NCI-H1930 (cell line): ENCODE measurements at places on chromosomes 16 and 17.

DNA sequence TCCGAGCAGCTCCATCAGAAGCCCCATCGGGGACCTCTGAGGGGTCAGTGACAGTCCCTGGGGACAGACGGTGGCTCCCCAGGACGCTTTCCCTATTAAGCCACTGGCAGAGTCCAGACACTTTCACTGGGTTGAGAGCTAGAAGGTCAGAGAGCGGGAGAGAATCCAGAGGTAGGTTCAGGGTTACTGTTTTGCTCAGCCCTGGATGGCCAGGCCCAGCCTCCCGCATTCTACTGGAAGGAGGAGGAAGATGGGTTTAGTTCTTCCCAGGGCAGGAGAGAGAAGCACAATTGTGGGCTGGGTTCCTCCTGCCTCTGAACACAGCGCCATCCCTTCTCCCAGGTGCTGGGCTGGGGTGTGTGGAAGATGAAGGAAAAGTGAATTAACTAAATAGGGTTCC lies 452.8 kb downstream of the SLC39A11 start:
- DNase-seq = no peak

- DNase-seq = no peak
These were observed 11.9 kb downstream of the KIF19 start for GRCh38 chr17:74337834-74338500.

DNA sequence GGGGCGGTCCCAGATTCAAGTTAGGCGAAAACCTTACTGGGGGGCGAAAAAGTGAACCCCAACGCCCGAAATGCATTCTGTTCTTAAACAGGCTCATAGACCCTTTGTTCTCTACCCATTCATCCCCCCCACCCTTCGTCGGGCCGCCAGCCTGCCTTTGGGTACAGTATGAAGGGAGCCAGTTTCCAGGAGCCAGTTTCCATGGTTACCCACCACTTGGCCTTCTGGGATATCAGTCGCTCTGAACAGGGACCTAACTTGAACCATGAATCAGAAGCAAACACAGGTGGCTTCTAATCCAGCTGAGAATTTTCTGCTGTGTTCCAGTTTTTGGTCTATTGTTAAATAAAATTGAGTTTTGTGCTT lies 532 bp downstream of the DHX40 start:
- DNase-seq = peak; percentile 29

DNA sequence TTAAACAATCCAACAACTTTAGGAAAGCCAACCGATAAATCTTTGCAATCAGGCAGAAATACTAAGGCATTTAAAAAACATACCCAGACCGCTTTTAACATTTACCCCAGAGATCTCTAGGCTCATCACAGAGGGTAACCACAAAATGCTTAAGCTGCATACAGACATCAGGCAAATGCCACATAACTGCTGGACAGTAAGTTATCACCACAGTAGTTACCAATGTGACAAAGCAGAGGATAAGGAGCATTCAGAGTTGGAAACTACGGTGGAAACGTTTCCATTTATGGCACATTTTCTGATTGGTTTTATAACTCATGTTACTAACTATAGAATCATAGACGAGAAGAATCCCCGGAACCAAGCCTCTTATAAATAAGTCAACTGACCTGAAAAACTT lies 77.5 kb downstream of the KANSL1 start:
- no peak for DNase-seq

GRCh38 chr16:71843572-71843971 lies 2.2 kb upstream of the ATXN1L start:
- no peak for DNase-seq

GRCh38 chr16:64586781-64587180 lies 535.1 kb downstream of the CDH11 start:
- no peak for DNase-seq

- no peak for DNase-seq
These were observed 66.7 kb downstream of the NACA2 start for GRCh38 chr17:61524319-61524718.

DNA sequence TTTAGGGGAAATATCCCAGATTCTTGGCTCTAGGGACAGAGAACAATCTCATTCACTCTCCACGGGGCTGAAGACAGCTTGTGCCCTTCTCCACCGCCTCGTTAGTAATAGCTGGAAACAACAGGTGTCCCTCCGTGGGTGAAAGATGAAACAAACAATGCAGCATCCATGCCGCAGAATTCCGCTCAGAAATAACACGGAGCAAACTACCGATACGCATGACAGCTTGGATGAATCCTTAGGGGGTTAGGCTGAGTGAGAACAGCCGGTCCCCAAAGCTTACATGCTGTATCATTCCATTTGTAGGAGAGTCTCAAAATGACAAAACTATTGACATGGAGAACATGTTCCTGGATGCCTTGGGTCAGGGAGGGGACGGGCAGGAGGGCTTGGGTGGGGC lies 29.4 kb upstream of the CACNG1 start:
- no peak for DNase-seq

- no peak for DNase-seq
These were observed 655 bp downstream of the ATXN1L start for GRCh38 chr16:71846431-71846830.

GRCh38 chr16:73280388-73280787 lies 232.5 kb upstream of the ZFHX3 start:
- DNase-seq = no peak

DNA sequence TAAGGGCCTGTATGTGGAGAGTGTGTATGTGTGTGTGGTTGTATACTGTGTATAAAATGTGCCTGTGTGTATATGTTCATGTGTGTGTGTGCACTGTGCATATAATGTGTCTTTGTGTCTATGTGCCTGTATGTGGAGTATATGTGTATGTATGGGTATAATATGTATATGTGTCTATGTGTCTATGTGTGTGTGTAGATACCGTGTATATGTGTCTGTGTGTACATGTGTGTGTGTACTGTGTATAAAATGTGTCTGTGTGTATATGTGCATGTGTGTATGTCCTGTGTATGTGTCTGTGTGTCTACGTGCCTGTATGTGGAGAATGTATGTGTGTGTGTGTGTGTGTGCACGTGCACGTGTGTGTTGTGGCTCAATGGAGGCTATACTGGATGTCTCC lies 200.4 kb upstream of the ZFHX3 start:
- DNase-seq = no peak

GRCh38 chr16:85402910-85403692 lies 210.0 kb upstream of the GSE1 start:
- DNase-seq = no peak

- no peak for DNase-seq
These were observed 143.1 kb upstream of the CACNG5 start for GRCh38 chr17:66691644-66692420.

- no peak for DNase-seq
These were observed 188.6 kb downstream of the C16orf78 start for GRCh38 chr16:49562228-49562627.

GRCh38 chr17:80252871-80253270 lies 7.8 kb upstream of the RNF213 start:
- no peak for DNase-seq

DNA sequence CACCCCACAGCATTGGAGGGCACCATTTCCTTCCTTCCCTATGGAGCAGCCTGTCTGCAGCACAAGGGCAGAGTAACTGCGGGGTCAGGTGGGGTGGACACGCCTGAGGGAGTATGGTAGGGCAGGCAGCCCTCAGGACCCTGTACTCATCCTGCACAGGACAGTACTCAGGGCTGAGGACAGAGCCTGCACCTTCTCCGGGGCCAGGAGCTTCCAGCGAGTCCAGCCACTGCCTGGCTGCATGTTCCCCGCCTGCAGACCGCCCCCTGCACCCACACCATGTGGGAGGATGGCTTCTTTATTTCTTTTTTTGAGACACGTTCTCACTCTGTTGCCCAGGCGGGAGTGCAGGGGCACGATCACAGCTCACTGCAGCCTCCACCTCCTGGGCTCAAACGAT lies 47.6 kb upstream of the CDC42EP4 start:
- DNase-seq = no peak

- DNase-seq = no peak
These were observed 13.8 kb upstream of the WDR45B start for GRCh38 chr17:82661717-82662683.

DNA sequence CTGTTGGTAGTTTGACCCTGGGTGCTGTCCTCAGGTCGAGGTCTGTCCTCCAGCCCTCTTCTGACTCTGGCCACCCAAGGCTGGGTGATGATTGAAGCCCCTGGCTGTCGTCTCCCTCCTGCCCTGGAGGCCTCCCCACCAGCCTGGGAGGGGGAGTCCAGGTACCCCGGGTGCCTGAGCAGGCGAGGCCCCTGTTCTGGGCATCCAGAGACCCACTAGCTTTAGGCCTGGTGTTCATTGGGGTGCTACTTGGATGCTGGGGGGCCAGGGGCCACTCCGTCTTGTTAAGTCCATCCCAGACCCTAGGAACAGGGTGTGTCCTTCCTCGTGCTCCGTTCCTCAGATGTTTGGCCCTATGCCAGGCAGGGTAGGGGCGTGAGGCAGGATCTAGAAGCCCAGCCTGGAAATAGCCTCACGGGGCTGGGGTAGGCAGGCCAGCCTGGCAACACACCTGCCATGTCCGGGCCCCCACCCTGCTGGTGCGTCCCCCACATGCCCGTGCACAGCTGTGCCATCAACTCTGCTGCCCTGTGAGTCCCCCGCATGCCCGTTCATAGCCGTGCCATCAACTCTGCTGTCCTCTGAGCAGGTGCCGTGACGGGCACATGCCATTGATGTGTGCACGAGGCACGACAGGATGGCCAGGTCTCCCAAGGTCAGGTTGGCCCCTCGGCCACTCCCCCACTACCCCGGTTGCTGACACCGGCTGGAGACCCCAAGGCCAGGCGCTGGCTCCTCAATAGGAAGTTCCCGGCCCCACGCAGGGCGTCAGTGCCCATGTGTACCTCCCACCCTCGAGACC lies 36.9 kb downstream of the GINS2 start:
- no peak for DNase-seq

DNA sequence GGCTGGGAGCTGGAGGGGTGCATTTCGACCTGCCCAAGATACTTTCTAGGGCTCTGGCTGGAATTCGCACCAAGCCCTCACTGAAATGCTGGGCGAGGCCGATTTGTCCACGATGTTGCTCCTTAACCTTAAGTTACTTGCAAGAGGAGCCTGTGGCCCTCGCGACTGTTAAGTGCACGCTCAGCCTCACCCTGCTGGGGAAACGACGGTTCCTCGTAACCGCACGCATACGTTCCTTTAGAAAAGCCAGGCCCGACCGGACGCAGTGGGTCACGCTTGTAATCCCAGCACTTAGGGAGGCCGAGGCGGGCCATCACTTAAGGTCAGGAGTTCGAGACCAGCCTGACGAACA lies 607 bp upstream of the NCOR1 start:
- no peak for DNase-seq

DNA sequence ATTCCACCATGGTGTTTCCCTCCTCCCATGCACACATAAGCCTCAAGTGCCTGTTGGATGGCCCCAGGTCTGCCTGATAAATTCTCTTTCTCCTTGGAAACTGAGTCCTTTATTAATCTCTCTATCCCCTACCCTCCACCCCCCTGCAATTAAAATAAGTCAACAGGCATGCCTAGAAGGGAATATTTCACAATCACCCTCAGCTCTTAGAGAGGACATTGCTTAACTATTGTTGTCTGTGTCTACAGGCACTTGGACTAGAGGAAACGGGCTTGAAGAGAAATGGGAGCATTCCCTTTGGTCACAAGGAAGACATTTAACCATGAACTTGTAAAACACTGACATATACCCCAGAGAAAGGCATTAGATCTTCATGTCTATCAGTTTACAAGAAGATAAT lies 39.5 kb downstream of the RCVRN start:
- DNase-seq = no peak

DNA sequence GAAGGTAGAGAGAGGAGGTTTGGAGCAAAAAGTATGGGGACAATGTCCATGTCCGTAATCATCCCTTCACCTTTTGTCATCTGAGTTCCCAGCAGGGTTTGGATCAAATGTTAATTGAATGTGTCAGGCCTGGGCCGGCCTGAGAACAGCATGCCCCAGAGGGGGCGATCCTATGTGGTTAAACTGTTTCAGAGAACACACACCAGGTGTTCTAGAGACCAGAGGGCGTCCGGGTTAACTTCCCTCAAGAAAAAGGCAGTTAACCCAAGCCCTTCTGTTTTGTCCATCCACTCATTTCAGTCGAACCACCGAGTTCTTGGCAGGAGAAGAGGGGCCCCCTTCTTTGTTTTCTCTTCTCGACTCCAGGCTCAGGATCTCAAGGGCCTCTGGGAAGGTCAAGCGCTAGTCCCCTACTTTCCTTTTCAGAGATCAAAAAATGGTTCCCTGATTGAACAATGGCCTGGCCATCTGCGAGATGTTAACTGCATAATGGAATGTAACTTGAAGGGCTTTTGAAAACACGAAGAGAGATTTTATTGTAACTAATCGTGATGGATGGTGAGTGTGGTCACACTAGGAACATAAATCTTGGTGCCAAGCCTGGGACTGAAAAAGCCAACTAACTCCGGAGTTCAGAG lies 142.5 kb downstream of the IRX3 start:
- DNase-seq = no peak

DNA sequence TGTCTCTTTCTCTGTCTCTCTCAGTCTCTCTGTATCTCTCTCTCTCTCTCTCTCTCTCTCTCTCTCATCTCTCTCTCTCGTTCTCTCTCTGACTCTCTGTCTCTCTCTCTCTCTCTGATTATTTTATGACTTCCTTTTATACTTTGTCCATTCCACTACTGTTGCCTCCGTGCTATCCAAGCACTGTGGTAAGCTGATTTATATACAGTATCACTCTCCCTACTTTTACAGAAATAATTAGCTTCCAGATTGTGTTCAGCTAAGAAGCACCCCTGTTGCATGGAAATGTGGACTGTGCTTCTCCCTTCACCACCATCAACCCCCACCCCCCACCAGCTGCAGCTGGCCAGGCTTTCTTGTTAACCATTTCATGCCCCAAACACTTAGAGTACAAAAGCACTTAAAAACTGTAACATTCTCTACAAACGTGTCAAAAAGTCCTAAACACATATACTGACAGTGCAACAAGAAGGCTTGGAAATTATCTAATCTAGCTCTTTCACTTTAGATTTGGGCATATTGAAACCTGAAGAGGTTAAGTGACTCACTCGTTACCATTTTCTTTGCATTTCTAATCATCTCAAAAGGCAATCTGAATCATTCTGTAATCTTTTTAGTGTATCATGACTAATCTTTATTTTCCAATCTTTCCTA lies 11.6 kb upstream of the TMEM100 start:
- DNase-seq = no peak

GRCh38 chr17:49067163-49067562 lies 65.4 kb upstream of the B4GALNT2 start:
- DNase-seq = no peak

DNA sequence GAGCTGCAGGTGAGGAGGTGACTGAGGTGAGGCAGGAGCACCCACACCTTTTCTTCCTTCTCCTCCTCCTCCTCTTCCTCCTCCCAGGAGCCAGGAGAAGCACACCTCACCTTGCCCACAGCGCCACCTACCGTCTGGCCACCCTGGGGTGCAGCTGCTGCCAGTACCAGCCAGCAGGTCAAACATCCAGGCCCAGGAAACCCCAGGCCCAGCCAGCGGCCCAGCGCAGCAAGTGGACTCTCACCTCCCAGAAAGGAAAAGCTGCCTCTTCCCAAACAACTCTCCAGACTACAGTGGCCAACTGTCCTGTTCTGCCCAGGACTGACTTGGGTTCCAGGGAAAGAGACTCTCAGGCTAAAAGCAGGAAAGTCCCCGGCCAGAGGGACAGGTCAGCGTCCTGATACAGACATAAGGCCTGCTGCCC lies 22.7 kb downstream of the PEMT start:
- DNase-seq = no peak

GRCh38 chr16:28985211-28986041 lies 574 bp downstream of the LAT start:
- no peak for DNase-seq
